ENCODE measurements at places on chromosomes 4 and X.

GRCh38 chrX:104270916-104271512, 16.3 kb upstream of the ESX1 start:
- peak; percentile 2 for DNase-seq

GRCh38 chrX:101409043-101409442, 1.0 kb downstream of the HNRNPH2 start:
- DNase-seq: no peak

DNA sequence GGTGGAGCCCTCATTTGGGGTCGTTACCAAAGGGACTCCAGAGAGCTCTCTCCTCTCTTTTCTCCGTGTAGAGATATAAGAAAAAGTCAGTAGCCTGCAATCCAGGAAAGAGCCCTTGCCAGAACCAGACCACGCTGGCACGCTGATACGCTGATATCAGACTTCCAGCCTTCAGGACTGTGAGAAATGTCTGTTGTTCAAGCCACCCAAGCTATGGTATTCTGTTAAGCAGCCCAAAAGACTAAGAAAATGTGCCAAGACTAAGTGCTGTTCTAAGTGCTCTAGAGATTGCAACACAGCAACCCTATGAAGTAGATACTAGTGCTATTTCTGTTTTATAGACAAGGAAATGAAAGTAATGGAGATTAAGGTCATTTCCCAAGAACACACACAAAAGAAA, 205.7 kb downstream of the CAMK2D start:
- DNase-seq: no peak

DNA sequence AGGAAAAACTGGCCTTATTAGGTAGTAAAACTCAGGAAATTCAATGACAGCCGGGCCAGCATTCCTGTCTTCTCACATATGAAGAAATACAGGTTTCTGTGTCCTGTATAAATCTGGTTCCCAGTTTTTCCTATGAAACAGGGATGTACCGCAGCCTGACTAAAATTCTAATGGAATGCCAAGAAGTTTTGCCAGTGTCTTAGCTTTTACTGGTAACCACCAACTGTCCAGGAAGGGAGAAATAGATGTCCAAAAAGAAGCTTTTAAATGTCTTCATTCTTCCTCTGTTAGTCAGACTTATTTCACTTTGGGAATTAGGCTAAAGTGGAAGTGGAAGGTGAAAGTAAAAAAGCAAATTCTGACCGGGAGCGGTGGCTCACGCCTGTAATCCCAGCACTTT, 108.0 kb upstream of the TBL1X start:
- DNase-seq: no peak

DNA sequence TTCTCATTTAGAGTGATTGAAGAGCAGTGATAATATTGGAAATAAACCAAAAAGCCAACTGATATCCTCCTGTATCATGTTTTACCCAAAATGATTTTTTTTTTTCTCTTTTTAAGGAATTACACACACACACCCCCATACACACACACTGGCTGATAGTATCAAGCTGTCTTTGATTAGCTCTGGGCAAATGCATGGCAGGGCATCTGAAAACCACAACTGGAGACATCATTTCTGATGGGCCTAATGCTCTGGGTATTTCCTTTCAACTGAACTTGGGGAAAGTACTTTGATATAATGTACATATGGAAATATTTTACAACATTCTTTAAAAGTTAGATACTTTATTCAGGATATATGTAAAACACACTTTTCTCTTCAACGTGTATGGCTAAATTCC, 14.2 kb upstream of the OSTC start:
- DNase-seq: no peak

GRCh38 chr4:38322714-38323113, 341.3 kb upstream of the KLF3 start:
- DNase-seq: no peak

DNA sequence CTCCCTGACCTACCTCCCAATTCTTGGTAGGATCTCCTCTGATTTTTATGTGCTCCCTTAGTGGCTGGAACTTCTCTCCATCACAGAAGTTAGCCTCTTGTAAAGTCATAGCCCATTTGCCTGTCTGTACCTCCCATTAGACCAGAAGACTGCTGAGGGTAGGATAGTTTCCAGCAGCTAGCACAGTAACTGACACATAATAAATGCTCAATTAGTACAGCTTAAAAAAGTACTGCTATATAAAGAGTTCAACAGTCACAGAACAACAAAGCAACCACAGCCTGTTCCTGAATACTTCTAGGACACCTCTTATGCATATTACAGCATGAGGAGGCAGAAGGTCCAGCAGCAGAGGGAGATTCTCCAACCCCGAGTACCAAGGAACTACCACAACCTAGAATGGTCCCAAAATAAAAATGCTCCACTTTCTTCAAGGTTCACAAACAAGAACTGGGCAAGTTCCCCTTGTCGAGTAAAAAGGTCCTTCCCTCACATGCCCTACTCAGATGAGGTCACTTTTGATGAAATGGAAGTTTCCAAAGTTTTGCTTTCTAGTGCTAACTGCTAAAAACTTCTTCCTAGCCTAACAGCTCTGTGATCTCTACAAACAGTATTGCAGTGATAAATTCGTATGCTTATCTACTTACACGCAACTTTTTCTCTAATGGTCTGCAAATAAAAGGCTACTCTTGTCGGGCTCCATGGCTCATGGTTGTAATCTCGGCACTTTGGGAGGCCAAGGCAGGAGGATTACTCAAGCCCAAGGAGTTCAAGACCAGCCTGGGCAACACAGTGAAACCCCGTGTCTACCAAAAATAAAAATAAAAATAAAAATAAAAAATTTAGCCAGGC, 12.8 kb downstream of the MECP2 start:
- DNase-seq: no peak

DNA sequence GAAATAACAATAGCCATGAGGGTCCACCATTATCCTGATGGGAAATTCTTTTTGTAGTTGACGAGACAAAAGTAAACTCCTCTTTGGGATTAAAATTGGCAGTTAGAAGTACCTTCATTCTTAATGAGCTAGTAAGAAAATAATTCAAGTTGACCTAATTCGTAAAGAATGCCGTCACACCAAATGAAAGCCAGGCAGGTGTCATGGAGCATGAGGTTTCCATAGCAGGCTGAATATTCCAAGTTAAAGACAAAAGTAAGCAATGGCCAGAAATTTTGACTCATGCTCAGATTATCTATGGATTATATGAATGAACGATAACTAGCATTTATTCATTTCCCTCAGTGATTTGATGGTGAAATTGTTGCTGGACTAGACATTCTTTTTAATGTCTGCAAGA, 192.2 kb upstream of the FAT1 start:
- DNase-seq: no peak

GRCh38 chr4:20591571-20591970, 108.7 kb upstream of the PACRGL start:
- no peak for DNase-seq

DNA sequence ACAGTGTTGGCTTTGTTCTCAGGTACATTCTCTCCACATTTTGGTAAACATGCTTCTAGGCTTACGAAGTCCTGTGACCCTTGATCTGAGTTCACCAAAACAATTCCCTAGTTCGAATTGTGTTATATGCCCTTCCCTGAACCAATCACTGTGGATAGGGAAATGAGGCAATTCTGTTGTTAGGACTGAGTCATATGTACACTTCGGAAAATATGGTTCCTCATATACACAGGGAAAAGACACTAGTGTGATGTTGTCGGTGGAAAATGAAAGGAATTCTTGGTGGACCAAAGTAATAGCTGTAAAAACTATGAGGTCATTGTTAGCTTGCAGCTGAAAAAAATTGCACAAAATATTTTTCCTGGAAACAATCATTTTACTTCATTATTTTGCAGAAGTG, 46.6 kb upstream of the MAGEC2 start:
- no peak for DNase-seq

- no peak for DNase-seq
These were observed 336.4 kb upstream of the AGA start for GRCh38 chr4:177778623-177779022.

GRCh38 chrX:9656277-9656676, 109.4 kb downstream of the GPR143 start:
- DNase-seq: no peak

GRCh38 chr4:78299565-78299972, 242.4 kb downstream of the FRAS1 start:
- DNase-seq: no peak

GRCh38 chr4:156954587-156954986, 17.0 kb downstream of the PDGFC start:
- DNase-seq: no peak

DNA sequence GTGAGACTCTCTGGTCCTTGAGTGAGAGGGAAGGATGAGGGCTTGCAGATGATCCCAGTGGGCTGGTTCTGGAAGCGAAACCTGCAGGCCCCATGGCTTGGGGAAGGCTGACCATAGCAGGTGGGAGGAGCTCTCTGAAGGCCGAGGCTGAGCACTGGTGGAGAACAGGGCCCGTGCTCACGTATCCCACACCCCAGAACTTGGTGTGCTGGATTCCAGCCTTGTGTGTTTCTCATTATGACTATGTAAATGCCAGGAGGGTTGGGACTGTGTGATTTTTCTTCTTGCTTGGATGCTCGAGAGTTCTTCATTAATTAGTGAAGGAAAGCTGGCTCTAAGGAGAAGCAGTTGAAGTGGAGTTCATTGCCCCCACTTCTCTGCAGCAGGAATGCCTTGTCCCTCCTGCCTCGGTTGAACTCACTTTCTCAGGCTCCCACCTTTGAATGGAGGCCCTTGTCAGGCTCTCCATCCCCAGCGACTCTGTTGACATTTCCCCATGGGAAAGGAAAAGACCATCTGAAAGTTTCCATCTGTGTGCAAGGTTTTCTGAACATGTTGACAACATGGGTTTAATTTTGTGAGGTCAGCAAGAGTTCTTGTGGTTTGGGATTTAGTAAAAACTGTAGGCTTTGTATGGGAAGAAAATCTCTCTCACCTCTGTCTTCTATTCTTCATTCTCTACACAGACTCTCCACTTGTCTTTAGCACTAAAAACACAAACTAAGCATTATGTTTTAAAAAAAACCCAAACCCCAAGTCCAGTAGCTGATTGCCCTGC, 57.7 kb downstream of the TBL1X start:
- DNase-seq: no peak

DNA sequence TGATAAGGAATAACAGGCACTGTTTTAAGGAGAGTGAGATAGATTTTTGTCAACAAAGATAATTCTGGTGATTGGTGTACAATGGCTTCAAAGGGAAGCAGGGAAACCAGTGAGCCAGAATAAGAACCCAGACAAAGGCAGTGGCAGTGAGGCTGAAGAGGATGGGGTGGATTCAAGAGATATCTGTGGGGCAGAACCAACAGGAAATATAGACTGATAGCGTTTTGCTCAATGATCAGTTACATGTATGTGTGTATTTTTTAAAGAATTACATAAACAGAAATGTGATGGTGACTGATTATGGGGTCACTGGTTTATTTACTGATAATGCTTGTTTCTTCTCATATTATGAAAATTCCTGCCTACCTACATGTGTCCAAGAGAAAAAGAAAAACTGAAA, 66.4 kb downstream of the AMMECR1 start:
- no peak for DNase-seq

DNA sequence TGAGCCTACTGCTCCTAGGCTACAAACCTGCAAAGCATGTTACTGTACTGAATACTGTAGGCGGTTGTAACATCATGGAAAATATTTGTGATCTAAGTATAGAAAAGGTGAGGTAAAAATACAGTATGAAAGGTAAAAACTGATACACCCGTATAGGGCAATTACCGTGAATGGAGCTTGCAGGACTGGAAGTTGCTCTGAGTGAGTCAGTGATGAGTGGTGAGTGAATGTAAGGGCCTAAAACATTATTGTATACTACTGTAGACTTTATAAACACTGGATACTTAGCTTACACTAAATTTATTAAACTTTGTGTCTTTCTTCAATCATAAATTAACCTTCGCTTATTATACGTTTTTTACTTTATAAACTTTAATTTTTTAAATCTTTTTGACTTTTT, 3.7 kb downstream of the KIF4A start:
- no peak for DNase-seq

DNA sequence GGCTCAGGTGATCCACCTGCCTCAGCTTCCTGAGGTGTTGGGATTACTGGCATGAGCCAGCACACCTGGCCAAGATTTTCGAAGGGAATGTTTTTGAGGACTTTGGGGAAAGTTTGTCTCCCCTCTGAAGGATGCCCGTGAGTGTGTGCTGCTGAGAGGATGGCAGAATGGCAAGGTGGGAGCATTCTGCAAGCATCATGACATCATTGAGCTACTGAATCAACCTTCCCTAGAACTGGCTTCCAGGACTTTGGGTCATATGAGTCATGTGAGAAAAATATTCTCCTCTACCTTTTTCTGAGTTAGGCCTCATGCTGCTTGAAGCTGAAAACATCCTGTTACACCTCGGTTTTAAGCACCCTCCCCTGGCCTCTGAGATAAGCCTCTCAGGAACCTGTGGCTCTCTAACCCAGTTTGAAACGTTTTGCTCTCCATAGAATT, 31.0 kb downstream of the TMEM131L start:
- DNase-seq: peak; percentile 55

- DNase-seq: no peak
These were observed 25.7 kb downstream of the SYAP1 start for GRCh38 chrX:16745102-16745501.

DNA sequence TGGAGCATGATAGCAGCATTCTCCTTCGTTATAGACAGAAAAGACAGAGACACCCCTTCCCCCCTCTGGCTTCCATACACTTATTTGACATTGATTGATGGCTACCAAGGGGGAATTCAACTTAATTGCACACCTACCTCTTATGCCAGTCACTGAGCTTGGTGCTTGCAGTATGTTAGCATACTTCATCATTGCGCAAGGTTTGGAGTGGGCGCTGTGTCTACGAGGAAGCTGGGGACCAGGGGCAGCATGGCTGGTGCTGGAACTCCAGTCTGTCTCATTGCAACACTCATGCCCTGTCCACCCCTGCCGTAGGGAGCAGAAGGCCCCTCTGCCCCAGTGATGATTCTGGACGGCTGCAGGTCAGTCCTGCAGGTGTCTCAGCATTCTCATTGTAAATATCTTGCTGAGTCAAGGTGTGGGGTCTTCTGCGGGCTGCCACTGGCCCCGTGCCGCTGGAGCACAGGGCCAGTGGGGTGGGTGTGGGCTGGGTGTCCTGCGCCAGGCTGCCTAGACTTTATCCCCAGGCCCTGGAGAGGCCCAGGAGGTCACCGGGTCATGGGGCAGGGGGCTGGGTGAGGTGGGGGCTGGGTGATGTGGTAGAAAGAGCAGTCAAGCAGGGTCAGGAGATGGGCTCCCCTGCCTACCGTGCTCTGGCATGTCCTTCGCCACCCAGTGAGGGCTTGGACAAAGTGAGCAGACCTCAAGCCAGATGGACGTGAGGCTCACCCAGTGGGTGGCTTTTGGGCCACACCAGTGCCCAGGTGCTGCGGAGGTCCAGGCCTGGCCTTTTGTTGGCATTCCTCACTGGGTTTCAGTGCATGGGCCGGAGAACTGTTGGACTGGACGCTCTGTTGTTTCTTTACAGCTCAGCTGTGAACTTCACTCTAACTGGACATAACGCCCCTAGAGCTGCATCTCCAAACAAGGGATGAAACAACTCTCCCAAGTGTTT, 85.5 kb downstream of the PSAPL1 start:
- no peak for DNase-seq

DNA sequence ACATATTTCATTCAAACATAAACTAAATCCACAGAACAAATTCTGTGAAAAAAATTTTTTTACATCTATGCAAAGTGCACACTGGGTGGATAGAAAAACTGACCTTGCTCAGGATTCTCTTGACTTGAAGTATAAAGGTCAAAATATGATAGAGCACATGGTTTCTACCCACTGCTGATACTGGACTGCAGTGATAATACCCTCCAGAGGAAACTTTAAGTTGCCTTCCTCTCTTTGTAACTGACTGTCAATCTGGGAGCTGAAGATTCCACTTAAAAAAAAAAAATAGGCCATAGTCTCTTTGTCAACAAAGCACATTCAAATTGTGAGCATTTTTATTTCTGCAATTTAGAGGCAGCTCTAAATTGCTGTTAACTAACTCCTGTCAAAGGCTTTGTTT, 3.2 kb upstream of the AMMECR1 start:
- DNase-seq: no peak

Measured in activated CD4-positive, alpha-beta T cell treated with anti-CD3 and anti-CD28 coated beads, Interleukin-2, amount 50 U/mL, for 4 hours (primary cell).